Right forelimb (tissue), 1 donor: ENCODE measurements at places on chromosomes 13 and 19.

DNA sequence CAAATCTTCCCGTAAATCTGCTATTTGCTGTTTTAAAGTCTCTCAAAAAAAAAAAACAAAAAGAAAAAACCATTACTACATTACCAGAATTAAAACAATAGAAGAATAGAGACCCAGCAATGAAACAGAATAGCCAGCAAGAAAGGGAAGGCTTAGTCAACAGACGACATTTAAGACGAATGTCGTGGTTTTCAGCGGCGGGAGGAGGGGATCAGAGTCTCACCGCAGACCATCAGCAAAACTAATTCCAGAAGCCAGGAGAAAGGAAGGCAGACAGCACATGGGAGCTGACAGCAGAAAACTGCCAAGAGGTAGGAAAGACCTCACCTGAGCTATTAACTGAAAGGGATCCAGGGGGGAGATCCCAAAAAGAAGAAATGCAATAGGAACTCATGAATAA lies 128.9 kb downstream of the RNF17 start:
- DNase-seq: no peak

DNA sequence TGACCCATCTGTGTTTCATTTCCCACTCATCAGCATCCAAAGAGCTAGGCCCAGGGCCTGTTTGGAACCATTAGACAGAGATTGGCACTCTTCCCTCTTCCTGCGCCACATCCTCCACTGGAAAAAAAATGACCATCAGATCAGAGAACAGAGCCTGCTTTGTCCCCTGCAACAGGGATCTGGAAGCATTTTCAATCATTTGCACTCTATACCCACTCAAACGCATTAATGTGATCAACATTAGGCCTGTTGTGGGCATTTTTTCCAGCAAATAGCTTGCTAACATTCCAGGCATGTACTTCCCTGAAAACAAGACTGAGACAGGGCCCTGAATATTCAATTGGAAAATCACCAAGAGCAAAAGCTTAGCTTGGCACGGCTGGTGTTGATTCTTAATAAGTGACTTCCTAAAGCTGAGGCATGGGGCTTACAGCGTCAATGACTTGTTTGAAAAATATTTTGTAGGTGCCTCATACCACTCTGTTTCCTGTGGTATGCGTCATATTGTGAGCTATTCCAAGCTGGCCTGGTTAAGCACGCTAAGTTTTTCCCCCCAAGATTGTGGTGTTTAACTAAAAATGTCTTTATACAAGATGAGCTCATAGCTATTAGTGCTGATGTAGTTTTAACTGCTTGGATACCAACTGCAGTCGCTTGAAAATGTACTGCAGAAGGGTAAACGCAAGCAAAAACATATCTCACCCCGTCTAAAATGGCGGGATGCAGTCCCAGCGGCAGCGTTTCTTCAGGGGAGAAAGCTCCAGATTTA lies 404.4 kb downstream of the SPRY2 start:
- peak; percentile 60 for DNase-seq

- no peak for DNase-seq
Observed at GRCh38 chr19:38569368-38569983, 48.3 kb downstream of the MAP4K1 start.

DNA sequence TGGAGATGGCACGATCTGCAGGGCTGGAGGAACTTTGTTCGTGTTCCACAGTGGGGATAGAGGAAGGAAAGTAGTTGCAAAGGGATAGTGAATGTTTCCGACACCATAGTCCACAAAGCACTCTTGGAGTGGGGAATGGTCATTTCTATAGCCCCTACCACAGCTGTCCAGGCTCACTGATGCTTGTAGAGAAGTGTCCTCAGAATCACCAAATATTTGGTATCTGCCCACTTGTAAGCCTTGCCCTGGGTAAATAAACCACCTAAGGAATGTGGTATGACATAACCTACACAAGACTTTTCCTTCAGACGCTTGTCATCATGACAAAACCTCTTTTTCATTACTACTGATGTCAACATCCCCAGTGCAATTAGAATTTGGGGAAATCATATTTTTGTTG lies 686.5 kb upstream of the ARGLU1 start:
- no peak for DNase-seq

DNA sequence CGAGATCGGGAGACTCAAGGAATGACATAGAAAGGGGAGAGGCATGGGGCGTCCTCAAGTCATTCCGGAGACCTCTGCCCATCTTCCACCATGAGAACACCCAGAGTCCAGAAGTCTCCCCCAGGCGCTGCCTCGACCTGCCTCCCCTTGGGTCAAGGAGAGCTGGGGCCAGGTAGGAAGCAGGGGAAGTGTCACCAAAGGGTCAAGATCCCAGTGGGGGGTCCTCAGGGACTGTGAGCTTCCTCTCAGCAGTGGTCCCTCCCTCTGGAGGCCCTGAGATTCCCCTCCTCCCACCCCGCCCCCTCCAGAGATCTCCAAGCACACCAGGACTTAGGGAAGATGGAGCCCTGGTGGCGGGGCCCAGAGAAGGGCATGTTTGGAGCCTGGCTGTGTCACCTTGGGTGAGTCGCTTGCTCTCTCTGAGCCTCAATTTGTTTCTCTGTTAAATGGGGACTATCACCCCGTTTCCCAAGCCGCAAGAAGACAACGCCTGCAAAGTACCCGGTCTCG lies 919 bp downstream of the DACT3 start:
- DNase-seq: peak; percentile 67

GRCh38 chr13:27403727-27404385 lies 20.6 kb upstream of the GTF3A start:
- DNase-seq: no peak

DNA sequence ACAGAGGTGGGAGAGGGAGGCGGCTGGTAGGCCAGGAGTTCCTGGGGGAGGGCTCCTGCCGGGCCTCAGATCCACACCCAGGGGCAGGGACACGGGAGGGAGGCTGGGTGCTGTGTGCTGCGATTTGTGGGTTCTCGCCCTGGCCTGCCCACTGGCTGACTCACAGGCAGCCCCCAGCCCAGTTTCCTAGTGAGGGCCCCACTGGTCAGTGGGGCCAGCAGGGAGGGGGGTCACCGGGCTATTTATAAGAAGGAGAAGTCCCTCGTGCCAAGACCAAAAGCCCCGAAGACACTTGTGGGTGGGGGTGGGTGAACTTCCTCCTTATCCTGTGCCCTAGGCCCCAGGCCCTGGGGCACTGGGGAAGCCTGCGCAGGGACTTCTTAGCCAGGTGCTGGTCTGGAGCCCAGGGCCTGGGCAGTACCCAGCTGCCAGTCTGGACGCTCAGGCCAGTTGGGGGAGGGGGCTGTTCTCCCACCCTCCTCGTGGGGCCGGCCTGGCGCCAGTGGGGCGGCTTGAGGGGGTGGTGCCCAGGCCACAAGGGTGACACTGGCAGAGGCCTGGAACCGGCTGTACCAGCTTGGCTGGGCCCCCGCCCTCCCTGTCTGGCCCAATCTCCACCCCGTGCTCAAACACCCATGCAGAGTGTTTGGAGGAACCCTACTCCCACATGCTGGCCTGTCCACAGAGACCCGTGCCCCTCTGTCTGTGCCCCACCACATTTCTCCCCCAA lies 5.0 kb upstream of the JUNB start:
- no peak for DNase-seq

- DNase-seq: no peak
Observed at GRCh38 chr13:74681891-74682290, 547.7 kb upstream of the KLF12 start.

- no peak for DNase-seq
Observed at GRCh38 chr19:41195675-41196497, 2.9 kb downstream of the CYP2S1 start.

- DNase-seq: no peak
Observed at GRCh38 chr13:28204690-28205443, 66.5 kb downstream of the PAN3 start.

DNA sequence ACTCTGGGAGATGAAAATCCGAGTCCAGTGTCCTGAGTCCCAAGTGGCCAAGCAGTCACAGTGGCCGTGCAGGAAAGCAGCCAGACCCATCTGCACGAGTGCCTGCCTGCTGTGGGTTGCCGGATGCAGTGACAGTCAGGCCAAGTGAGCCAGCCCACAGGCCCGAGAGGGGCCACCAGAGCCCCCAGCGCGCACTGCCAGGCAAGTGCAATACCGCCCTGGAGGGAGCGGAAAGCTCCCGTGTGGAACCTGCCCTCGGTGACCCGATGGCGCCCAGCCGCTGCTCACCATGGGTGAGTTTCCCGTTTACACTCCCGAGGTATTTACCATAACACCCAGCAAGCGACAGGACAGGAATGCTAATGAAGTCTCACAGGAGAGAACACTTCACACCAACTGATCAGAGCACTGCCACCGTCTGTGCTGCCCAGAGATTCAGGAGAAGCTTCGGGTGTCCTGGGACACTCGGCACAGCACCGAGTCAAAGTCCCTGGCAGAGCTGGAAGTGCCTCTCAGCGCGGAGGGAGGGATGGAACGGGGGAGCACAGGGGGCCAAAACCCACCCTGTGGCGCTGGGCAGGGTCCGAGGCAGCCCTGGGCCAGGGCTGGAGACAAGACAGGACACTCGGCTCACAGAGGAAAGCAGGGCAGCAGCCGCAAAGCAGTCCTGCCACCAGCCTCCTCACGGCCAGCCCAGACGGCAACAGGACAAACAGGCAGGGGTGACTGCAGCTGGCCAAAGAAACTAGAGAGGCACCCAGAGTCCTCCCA lies 21.3 kb upstream of the TINCR start:
- DNase-seq: no peak

DNA sequence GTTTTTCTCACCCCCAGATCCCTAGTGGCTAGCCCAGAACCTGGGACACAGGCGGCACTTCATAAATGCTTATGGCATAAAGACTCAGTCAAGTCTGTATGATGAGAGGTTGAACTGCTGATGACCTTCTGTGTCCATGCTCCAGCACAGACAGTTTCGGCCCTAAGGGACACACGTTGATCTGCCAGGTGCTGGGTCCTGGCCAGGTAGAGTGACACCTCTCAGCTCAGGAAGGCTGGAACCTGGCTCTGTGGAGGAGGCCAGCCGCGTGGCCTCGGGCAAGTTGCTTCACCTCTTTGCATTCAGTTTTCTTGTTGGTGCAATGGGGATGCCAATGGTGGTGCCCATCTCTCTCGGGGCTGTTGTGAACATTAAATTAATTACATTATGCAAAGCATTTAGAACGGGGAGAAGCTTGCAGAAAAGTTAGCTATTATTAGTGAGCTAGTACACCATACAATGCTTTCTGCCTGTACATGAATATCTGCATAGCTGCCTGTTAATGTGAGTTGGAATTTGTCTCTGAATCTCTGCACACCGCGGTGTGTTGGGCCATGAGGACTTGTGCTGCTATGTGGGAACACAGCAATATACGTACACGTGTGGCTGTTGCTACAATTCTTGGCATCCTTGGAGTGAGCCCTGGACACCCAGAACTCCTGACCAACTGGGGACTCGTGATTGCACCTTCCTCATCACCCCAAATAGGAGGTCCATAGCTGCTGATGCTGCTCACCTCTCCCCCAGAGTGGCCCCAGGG lies 8.4 kb downstream of the GADD45B start:
- DNase-seq: no peak

GRCh38 chr19:58586133-58586765 lies 13.1 kb upstream of the MZF1 start:
- DNase-seq: peak; percentile 28

DNA sequence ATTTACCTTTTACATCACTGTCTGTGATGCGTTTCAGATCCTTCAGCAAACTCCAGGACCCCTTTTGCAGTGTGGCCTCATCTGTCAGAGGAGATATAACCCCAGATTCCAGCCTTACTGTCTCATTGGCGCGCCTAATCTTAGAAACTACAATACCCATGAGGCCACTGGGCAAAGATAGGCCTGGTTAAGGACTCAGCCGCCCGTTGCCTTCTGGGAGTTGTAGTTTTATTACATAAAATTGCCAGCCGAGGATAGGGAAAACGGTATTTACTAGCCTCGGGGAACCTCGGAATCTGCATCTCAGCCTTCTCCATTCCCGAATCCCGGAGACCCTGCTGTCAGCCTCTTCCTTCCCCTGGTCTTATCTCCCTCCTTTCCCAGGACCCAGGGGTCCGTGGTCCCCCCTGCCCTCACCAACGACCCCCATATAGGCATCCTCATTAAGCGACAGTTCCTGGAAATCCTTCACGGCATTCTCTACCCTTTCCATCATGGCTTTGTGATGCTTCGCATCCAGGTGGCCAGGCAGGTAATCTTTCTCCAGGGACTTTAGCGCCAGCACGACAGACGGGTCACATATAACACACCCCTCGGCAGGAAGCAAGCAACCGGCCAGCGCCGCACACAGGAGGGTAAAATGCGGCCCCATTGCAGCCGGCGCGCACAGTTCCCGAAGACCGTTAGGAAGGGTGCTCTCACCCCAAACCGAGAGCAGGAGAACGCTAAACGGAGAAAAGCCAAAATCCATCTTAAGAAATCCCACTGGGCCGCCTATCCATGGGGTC lies 1.3 kb downstream of the IZUMO1 start:
- peak; percentile 60 for DNase-seq
